ENCODE measurements at places on chromosomes 7 and 10. TPM values are rescaled to one million over a fixed set of nuclear protein-coding genes. Genes with fewer than 3 reads are reported as not detected.

The SEMA3A gene
- total RNA-seq = 54.5 TPM

The MBL2 gene
- not detected for total RNA-seq

The COMMD3 gene
- 2.5 TPM for total RNA-seq

The SRGN gene
- total RNA-seq = not detected

The TAS2R4 gene
- 4.2 TPM for total RNA-seq

The AKR1E2 gene
- 3.3 TPM for total RNA-seq

The ADCK2 gene
- 14.4 TPM for total RNA-seq

DNA sequence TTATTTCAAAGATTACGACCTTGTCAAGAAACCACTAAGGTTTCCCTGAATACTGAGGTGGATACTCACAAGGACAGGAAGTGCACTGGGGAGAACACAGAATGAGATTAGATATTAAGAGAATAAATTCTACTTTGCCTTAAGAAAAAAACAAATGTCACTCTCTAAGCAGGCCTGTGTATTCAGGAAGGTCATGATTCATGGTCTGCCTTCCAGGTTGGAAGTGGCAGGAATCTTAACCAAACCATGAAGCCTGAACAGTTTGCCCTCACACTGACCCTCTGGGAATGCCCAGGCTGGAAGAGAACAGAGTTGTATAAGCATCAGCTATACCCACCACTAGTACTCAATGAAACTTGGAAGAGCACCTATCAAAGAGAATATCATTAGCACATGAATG is 227.6 kb downstream of the DGKI start:
- no peaks in the 10 kb centered on the region for H3K27me3 ChIP-seq
- no peak for DNase-seq
- H3K36me3 ChIP-seq = no peaks in the 10 kb centered on the region
- peaks cover 11% of the 10 kb centered on the region for H3K4me1 ChIP-seq

DNA sequence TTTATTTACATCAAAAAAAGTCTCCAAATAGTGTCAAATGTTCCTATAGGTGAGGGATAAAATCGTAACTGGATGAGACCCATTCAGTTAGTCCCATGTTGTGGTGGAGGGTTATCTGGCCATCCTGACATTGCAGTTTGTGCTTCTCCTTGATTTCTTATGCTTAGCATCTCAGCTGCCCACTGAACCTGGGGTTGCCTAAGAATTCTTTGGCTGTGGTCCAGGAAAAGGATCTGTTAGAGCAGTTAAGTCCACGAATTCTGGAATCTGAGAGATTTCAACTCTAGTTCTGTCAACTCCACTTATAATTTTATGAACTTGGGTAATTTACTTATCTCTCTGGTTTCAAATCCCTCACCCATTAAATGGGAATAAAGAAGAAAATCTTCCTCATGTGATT is 1673.4 kb downstream of the REEP3 start:
- no peak overlapping the region for H3K4me3 ChIP-seq
- no peaks in the 10 kb centered on the region for H3K4me1 ChIP-seq
- no peak for DNase-seq
- H3K27me3 ChIP-seq = no peaks in the 10 kb centered on the region

DNA sequence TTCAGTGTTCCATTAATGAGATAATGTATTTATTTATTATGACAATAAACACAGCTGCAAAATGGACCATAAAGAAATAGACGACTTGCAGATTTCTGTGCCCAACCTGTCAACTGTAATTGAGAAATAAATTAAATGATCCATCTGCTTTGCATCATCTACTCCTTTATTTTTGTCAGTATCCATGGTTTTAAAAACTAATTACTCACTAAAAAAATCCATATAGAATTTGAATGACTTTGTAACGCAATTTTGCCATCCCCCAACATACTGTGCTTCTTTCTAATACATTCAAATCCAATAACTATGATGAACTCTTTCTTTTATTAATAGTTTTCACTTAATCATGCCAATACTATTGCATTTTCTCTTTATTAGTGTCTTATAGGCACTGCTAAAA is 388.5 kb upstream of the SORCS1 start:
- DNase-seq = no peak
- H3K4me1 ChIP-seq = peaks cover 9% of the 10 kb centered on the region
- H3K36me3 ChIP-seq = no peaks in the 10 kb centered on the region
- no peaks in the 10 kb centered on the region for H3K27me3 ChIP-seq
- H3K4me3 ChIP-seq = no peak overlapping the region

DNA sequence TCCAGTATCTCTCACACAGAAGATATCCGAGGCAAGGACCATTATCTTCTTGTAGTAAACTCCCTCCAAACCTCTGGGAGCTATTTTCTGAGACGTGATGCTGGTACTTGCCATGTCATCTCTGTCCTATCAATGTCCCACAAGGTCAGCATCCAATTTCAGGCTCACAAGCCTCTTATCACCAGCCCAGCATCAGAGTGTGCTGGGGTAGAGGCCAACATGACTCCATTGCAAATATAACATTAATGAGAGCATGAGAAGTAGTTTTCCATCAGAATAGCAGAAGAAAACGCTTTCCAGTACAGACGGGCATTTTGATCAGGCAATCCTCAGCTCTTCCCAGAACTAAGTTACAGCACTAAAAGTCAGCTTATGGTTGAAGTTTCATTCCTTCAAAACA is 5.6 kb downstream of the MORN4 start:
- 0 out of 2 replicates have a peak, but pooled peaks cover 3% of the 10 kb centered on the region for H3K4me1 ChIP-seq
- H3K36me3 ChIP-seq = no peaks in the 10 kb centered on the region
- no peaks in the 10 kb centered on the region for H3K27me3 ChIP-seq
- no peak overlapping the region for H3K4me3 ChIP-seq

DNA sequence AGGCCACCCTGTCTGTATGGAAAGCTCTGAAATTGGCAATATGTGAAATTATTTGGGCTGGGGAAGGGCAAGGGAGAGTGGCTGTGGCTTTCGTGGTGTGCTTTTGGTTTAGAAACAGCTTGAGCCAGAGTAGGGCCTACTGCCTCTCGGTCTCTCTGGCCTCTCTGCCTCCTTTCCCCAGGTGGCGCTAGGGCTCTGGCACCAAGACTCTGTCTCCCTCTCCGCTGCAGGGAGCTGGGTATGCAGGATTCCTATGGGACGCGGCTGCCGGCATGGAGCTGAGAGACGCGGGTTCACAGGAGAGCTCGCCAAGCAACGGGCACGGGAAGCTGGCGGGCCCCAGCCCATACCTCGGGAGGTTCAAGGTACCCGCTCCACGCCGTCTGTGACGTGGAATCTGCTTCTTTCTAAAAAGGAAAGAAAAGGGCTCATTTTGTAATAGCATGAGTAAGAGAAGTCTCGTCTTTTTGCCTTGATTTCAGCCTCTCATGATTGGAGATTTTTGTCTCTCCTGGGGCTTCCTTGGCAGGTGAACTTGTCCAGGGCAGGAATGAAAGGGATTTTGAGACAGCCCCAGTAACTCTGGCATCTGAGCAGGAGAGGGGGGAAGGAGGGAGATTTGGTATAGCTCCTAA is 105.1 kb upstream of the ANLN start:
- no peak overlapping the region for H3K27ac ChIP-seq
- peaks cover 49% of the 10 kb centered on the region for H3K4me1 ChIP-seq
- no peaks in the 10 kb centered on the region for H3K27me3 ChIP-seq
- no peak overlapping the region for H3K4me3 ChIP-seq
- peak; percentile 63 for DNase-seq

- no peak for DNase-seq
- H3K27ac ChIP-seq = no peak overlapping the region
- no peaks in the 10 kb centered on the region for H3K36me3 ChIP-seq
- H3K4me1 ChIP-seq = no peaks in the 10 kb centered on the region
- H3K27me3 ChIP-seq = no peaks in the 10 kb centered on the region
Observed at GRCh38 chr7:124908259-124908658, 21.4 kb downstream of the POT1 start.

- no peaks in the 10 kb centered on the region for H3K36me3 ChIP-seq
- H3K27me3 ChIP-seq = no peaks in the 10 kb centered on the region
- no peak overlapping the region for H3K27ac ChIP-seq
- H3K4me3 ChIP-seq = no peak overlapping the region
Observed at GRCh38 chr10:106224676-106225075, 939.8 kb downstream of the SORCS1 start.

DNA sequence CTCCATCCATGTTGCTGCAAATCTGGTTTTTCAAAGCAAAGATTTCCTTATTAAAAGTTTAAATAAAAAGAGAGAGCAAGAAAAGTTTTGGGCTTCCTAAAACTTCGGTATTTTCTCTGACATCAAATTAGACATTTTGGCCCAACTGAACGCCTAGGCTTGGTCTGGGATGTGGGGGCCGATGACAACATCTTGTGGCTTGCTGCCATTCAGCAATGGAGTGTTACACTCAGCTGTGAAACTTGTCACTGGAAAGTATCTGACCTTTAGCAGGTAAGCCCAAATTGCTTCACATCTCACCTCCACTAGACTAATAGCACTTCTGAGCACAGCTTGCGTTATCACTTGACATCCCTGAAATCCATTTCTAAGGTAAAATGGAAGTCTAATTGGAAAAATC is 320.6 kb downstream of the GATA3 start:
- DNase-seq = no peak
- no peak overlapping the region for H3K4me3 ChIP-seq
- H3K27ac ChIP-seq = no peak overlapping the region
- no peaks in the 10 kb centered on the region for H3K36me3 ChIP-seq

GRCh38 chr7:45363669-45364068 is 206.1 kb downstream of the RAMP3 start:
- no peak for DNase-seq
- no peaks in the 10 kb centered on the region for H3K4me1 ChIP-seq
- no peaks in the 10 kb centered on the region for H3K36me3 ChIP-seq
- H3K27ac ChIP-seq = no peak overlapping the region
- H3K27me3 ChIP-seq = no peaks in the 10 kb centered on the region

- H3K4me3 ChIP-seq = no peak overlapping the region
- DNase-seq = peak; percentile 21
- H3K27ac ChIP-seq = no peak overlapping the region
- no peaks in the 10 kb centered on the region for H3K36me3 ChIP-seq
- peaks cover 12% of the 10 kb centered on the region for H3K4me1 ChIP-seq
Observed at GRCh38 chr10:59283456-59284091, 78.8 kb downstream of the FAM13C start.

DNA sequence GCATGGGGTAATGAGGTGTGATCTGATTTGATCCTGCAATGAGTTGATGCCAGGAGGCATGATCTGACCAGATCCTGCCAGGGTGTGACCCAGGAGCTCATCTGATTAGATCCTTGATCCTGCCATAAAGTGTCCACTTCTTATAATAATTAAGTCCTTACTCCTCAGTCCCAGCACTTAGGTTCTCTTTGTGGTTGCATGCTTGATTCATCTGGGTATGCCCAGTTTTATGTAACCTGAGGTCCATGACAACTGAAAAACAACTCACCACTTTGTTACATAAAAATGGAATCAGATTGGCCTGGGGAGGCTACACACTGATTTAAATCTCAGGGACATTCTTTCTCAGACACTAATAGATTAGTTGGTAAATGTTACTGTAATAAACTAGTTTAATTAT is 19.1 kb downstream of the ACADSB start:
- H3K36me3 ChIP-seq = no peaks in the 10 kb centered on the region
- no peak overlapping the region for H3K27ac ChIP-seq
- H3K4me1 ChIP-seq = peaks cover 16% of the 10 kb centered on the region
- no peaks in the 10 kb centered on the region for H3K27me3 ChIP-seq
- DNase-seq = no peak
- no peak overlapping the region for H3K4me3 ChIP-seq

GRCh38 chr10:101896225-101896877 is 52.8 kb upstream of the KCNIP2 start:
- no peaks in the 10 kb centered on the region for H3K27me3 ChIP-seq
- DNase-seq = no peak
- no peak overlapping the region for H3K27ac ChIP-seq

- DNase-seq = no peak
- H3K27ac ChIP-seq = no peak overlapping the region
- H3K36me3 ChIP-seq = no peaks in the 10 kb centered on the region
- H3K4me1 ChIP-seq = no peaks in the 10 kb centered on the region
- no peak overlapping the region for H3K4me3 ChIP-seq
Observed at GRCh38 chr10:944034-944831, 12.7 kb upstream of the LARP4B start.
